OCI-LY7 (cell line): ENCODE measurements at places on chromosomes 5 and 9. TPM values are rescaled to one million over a fixed set of nuclear protein-coding genes. Genes with fewer than 3 reads are reported as not detected.

The PCDHA4 gene
- total RNA-seq: not detected in 2 replicates

The DDX41 gene
- 145 and 169 TPM in 2 replicates for total RNA-seq

The LURAP1L gene
- total RNA-seq: not detected in 2 replicates

The PCDHA13 gene
- total RNA-seq: not detected in 2 replicates

The PCDHA6 gene
- total RNA-seq: not detected in 2 replicates

The RLN2 gene
- total RNA-seq: 3.8 and 4.4 TPM in 2 replicates

The TPM2 gene
- 2.5 and 3.8 TPM in 2 replicates for total RNA-seq

The NR6A1 gene
- total RNA-seq: 21.7 and 23.0 TPM in 2 replicates

The QRFP gene
- total RNA-seq: not detected in 2 replicates

The TOMM5 gene
- 124 and 132 TPM in 2 replicates for total RNA-seq

The SNCB gene
- 3.5 TPM in 2 replicates for total RNA-seq

The FREM1 gene
- total RNA-seq: not detected in 2 replicates

The KIF12 gene
- not detected in 2 replicates for total RNA-seq

DNA sequence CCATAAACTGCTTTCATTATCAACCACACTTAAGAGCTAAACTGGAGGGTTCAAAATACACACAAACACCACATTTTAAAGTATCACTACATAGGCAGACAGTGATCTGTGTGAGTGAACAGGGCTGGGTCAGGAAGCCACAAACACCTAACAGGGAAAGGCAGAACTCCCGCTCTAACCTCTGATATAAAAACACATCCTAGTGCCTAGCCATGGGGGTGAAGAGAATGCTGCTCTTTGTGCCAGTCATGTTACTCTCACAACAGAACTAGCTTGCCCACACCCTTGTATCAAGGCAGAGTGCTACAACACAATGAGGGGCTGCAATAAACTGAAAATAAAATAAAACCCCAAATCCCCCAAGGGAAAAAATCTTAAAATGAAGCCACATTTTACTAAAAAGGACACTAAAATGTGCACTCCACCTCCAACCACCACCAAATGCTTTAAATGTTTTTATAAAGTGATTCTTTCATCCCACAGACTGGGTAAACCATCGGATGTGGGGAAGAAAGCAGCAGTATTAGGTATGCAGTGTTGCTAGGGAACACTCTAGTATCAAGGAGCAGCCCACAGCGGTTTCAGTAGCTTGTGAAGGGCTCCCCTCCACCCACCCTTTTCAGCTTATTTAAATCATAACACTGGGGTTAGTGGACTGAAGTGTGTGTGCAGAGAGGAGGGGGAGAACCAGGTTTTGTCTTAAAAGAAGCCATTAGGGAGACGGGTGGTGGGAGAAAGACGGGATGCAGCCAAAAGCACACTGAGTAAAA, 64.5 kb downstream of the TMEM161B start:
- no peak for DNase-seq

DNA sequence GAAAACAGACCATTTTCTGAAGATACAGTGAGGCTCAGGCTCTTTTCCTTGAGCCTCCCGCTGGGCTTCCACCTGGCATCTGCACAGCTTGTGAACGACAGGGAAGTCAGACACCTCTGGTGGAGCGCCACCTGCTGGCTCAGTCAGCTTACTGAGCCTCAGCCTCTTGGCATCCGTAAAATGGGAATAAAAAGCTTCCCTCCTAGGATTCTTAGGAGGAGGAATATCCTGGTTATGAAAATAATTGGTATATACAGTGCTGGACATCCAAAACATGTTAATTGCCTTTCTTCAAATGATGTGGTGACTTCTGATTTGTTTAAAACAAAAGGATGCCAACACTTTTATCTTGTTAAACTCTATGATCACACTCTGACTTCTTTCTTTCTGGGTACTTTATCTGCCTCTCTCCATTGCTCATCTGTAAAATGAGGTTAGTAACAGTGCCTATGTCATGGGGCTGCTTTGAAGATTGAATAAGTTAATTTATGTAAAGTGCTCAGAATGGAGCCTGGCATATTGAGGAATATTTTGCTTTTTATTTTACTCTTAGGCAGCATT, 67.5 kb downstream of the MAMDC2 start:
- peak; percentile 65 for DNase-seq

GRCh38 chr5:68299575-68299974, 84.0 kb downstream of the PIK3R1 start:
- no peak for DNase-seq

GRCh38 chr5:173045474-173045873, 10.7 kb upstream of the CREBRF start:
- no peak for DNase-seq

GRCh38 chr9:31335529-31336234, 1048.8 kb upstream of the ACO1 start:
- DNase-seq: no peak

DNA sequence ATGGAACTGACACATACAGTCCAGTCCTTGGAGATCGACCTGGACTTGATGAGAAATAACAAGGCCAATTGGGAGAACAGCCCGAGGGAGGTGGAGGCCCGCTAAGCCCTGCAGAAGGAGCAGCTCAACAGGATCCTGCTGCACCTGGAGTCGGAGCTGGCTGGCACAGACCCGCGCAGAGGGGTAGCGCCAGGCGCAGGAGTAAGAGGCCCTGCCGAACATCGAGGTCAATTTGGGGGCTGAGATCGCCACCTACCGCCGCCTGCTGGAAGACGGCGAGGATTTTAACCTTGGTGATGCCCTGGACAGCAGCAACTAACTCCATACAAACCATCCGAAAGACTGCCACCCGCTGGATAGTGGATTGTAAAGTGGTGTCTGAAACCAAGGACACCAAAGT, 1610.1 kb upstream of the ACO1 start:
- DNase-seq: no peak

DNA sequence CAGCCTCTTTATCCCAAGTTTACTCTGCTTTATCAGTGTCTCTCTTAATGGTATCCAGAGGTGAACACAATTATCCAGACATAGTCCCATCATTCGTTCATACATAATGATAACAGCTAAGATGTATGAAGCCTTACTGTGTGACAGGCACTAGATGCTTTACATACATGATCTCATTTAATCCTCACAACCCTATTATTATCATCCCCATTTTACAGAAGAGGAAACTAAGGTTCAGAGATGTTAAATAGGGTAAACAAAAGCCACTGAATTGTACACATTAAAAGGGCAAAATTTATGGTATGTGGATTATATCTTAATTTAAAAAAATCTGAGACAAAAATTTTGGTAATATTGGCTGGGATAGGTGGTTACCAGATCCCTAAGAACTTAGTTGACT, 124.1 kb upstream of the TBC1D2 start:
- no peak for DNase-seq

DNA sequence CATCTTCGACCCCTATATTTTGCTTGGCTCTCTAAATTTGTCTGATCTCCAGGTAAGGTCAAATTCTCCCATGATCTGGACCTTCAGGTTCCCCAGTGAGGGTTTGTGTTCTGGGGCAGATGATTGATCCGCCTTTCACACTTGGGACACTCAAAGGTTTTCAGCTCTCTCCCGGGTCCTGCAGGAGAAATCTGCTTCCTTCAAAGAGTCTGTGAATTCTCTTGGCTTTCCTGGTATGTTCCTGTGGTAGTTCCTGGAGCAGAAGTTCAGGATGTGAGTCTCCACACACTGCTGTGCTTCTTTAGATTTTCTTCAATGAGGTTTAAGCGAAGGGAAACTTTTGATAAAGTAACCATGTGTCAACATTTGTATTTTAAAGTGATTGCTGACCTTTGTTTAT, 318.0 kb downstream of the TAF11L14 start:
- no peak for DNase-seq

- no peak for DNase-seq
Observed at GRCh38 chr9:88947581-88948573, 43.4 kb upstream of the S1PR3 start.

DNA sequence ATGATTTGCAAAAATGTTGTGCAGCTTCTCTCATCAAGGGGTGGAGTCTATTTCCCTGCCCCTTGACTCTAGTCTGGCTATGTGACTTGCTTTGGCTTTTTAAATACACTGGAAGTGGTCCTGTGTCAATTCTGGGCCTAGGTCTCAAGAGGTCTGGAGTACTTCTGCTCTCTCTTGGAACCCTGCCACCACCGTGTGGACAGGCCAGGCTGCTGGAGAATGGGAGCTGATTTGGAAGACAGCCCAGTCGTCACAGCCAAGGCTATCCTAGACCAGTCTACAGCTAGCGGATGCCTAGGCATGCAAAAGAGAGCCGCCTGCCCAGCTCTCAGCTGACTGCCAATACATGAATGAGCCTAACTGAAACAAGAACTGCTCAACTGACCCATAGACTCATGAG, 56.7 kb upstream of the CLINT1 start:
- DNase-seq: peak; percentile 26

GRCh38 chr9:136614967-136615623, 47.6 kb upstream of the EGFL7 start:
- no peak for DNase-seq

DNA sequence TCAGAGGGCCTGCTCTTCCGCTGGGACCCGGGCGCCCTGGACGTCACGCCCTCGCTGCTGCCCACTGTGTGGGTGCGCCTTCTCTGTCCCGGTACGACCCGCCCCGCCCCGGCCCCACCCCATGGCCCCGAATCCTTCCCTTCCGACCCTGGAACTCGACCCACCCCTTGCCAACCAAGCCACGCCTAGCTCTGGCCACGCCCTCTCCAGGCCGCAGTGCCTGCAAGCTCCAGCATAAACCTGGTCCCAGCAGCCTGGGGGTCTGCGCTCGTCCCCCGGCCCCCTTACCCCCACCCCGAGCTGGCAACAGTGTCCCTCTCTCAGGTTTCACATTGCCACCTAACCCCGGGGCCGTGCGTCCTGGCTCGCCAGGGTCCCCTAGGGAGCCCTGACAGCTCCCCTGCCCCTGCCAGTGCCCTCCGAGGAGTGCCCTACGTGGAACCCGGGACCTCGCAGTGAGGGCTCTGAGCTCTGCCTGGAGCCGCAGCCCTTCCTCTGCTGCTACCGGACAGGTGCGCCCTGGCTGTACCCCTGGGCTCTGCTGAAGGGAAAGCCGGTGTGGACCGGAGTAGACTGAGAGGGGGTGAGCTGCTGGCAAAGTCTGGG, 3.4 kb downstream of the ADGRD2 start:
- DNase-seq: no peak

DNA sequence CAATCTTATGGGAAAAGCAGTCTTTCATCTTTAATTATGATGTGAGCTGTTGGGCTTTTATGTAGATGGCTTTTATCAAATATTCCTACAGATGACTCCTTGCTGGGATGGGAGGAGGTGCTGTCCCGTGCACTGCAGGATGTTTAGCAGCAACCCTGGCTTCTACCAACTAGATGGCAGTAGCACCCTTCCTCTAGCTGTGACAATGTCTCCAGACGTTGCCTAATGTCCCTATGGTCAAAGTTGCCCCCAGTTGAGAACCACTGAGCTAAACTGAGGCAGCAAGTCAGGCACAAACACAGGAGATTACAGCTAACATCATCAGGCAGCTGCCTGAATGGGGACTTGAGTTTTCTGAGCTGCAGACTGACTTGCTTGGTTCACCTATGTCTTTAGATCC, 401.9 kb upstream of the PDE4D start:
- peak; percentile 29 for DNase-seq

DNA sequence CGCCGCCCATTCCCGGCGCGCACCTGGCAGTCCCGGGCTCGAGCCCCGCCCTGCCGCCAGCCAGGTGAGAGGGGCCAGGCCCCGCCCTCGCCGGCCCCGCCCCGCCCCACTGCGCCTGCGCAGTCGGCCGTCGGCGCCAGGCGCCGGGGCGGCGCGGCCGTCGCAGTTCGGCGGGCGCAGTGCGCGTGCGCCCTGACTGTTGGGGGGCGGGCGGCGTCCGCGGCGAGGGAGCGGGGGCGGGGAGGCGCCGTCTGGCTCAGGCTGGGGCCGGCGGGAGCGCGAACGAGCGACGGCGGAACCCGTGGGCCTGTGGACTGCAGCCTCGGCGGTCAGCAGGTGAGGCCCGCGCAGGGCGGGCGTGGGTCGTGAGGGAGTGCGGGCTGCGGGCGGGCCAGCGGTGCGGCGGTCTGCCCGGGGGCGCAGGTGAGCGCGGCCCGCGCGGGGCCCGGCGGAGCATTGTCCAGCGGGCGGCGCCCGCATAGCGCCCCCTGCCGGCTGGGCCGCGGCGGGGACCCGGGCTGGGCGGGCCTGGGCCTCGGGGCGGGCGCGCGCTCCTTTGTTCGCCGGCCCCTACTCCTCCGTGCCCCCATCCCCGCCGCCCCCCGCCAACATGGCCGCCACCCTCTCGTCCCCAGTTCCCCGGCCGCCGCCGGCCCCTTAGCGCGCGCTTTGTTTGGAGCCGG, at the start of gene SPIN1:
SPIN1 (plus strand) TSS at position 242 of the 683 bp plus-strand sequence. CDS start 38,096 bp downstream, outside the sequence.
- peak; percentile 81 for DNase-seq

DNA sequence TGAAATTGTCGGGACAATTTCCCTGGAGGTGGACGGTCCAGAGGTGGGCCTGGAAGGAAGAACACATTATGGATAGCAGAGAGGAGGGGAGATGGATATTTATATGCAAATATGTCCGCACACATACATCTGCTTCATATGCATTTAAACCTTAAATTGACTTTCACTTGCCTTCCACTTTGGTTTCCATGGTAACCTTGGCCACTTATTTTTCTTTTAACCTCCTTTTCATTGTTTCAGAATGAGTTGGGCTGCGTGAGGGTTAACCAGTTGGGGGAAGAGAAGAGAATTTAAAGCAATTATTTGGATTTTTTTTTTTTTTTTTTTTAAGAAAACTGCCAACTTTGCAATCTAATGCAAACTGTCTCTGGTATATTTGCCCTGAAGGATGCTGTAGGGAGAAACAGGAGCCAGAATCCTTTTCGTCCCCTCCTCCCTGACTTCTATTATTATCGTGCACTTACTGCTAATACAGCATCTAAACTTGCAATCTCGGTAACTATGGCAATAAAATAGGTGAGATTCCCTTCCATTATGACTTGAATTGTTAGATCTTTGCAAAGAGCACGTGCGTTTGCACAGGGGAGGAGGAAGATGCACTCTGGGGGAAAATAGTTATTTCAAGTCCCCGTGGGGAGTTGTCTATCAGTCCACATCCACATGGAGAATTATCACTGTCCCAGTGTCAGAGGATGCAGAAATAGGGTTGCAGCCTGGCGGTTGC, 35.6 kb downstream of the TLR4 start:
- DNase-seq: no peak

- no peak for DNase-seq
Observed at GRCh38 chr5:103620851-103621547, 58.4 kb upstream of the NUDT12 start.

DNA sequence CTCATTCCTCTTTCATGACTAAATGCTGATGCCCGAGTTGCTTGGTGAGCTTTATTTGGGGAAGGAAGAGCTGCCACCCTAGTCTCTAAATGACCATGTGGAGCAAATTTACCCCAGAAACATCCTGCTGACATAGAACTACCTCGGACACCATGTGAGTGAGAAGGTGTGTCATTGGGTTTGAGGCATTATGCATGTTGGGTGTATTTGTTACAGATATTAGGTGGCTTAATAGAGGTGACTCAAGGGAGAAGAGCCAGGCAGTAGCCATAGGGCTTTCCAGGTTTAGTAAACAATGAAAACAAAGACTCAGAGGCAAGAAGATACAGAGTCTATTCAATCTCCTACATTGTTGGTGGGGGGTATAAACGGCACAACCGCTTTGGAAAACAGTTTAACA, 581.5 kb downstream of the CCDC171 start:
- no peak for DNase-seq

- DNase-seq: no peak
Observed at GRCh38 chr5:111505096-111505495, 7.2 kb downstream of the STARD4 start.

- no peak for DNase-seq
Observed at GRCh38 chr9:108812396-108813025, 43.3 kb downstream of the ACTL7B start.
